ENCODE measurements at places on chromosomes 1 and 21. TPM values are rescaled to one million over a fixed set of nuclear protein-coding genes. Genes with fewer than 3 reads are reported as not detected.

GRCh38 chr1:40844887-40845878 lies 17.0 kb downstream of the CITED4 start:
- no peak overlapping the region for H3K4me3 ChIP-seq
- H3K36me3 ChIP-seq = peaks cover 4% of the 10 kb centered on the region
- H3K4me1 ChIP-seq = peaks cover 49% of the 10 kb centered on the region
- no peak for DNase-seq
- H3K27ac ChIP-seq = no peak overlapping the region
- peaks cover 5% of the 10 kb centered on the region for H3K27me3 ChIP-seq

DNA sequence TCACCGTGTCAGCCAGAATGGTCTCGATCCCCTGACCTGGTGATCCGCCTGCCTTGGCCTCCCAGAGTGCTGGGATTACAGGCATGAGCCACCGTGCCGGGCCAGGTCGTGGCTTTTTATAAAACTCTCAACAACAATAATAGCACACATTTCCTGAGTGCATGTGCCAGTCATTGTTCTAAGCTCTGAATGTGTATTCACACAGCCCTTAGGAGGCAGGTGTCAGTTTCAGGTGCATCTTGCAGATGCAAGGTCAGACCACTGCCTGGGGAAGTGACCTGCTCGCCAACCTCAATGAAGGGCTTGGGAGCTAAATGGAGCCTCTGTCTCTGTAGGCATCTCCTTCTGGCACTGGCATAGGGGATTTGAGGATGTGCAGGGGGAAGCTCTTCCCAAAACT lies 1.6 kb upstream of the LEFTY2 start:
- peaks cover 6% of the 10 kb centered on the region for H3K4me1 ChIP-seq
- no peaks in the 10 kb centered on the region for H3K36me3 ChIP-seq
- DNase-seq = no peak
- H3K4me3 ChIP-seq = no peak overlapping the region
- H3K27ac ChIP-seq = no peak overlapping the region

DNA sequence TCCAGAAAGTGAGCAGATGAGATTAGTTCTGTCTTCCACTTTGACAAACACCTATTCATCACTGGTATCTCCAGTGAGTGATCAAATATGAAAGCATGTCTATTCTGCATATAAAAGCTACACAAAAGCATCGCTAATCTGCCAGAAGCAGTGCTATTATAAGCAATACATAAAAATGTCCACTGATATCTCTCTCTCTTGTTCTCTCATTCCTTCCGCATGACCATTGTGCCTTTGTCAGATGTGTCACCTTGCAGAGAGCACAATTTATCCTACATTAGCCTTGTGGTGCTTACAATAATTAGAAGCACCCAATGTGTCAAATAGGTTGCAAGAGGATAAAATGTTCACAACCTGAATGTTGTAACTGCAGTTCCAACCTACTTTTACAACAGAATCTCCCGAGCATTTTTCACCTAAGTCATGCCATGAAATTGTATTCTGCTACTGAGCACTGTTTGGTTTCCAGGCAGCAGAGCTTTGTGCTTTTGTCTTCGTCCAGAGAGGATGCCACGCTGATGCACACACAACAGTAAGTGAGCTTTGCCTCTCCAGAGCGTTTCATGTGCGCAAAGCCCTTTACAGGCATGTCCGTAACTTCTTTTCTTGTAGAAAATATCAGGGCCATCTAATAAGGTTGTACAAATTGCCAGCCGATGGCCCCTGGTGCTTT lies 198.7 kb upstream of the PLD5 start:
- DNase-seq = no peak
- no peak overlapping the region for H3K4me3 ChIP-seq
- H3K27me3 ChIP-seq = no peaks in the 10 kb centered on the region
- no peaks in the 10 kb centered on the region for H3K36me3 ChIP-seq
- no peaks in the 10 kb centered on the region for H3K4me1 ChIP-seq
- no peak overlapping the region for H3K27ac ChIP-seq

- peaks cover 17% of the 10 kb centered on the region for H3K27me3 ChIP-seq
- H3K4me1 ChIP-seq = peaks cover 69% of the 10 kb centered on the region
- no peak for DNase-seq
- peak overlapping the region; percentile 96 for H3K4me3 ChIP-seq
These were observed 352 bp downstream of the MEX3A start for GRCh38 chr1:156081917-156082308.

- H3K36me3 ChIP-seq = peaks cover 6% of the 10 kb centered on the region
- H3K4me1 ChIP-seq = peaks cover 4% of the 10 kb centered on the region
- no peak overlapping the region for H3K27ac ChIP-seq
- H3K27me3 ChIP-seq = peaks cover 3% of the 10 kb centered on the region
- no peak overlapping the region for H3K4me3 ChIP-seq
These were observed 8.3 kb downstream of the HMGCL start for GRCh38 chr1:23816906-23817305.

GRCh38 chr21:46388206-46388880 lies 64.4 kb downstream of the PCNT start:
- peaks cover 43% of the 10 kb centered on the region for H3K36me3 ChIP-seq
- no peak overlapping the region for H3K27ac ChIP-seq
- no peaks in the 10 kb centered on the region for H3K4me1 ChIP-seq
- no peak for DNase-seq
- peaks cover 7% of the 10 kb centered on the region for H3K27me3 ChIP-seq
- H3K4me3 ChIP-seq = no peak overlapping the region

DNA sequence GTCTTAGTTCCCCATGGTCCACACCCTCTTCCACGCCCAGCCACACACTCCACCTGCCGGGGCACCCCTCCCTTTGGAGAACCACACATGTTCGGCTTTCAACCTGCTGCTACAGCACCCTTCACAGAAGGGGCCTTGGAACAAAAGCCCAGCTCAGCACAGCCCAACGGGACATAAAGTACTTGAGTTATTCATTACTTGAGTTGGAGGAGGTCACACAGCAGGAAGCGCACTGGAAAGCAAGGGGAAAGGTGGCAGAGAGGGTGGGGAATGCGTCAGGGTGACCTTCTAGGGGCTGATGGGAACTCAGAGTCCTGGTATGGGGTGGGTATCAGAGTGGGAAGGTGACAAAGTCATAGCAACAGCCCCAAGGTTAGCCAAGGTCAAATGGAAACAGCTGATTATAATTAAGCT lies 3.0 kb upstream of the ATP1B1 start:
- H3K4me1 ChIP-seq = peaks cover 8% of the 10 kb centered on the region
- no peak overlapping the region for H3K27ac ChIP-seq
- H3K36me3 ChIP-seq = peaks cover 3% of the 10 kb centered on the region
- H3K4me3 ChIP-seq = no peak overlapping the region
- no peak for DNase-seq

DNA sequence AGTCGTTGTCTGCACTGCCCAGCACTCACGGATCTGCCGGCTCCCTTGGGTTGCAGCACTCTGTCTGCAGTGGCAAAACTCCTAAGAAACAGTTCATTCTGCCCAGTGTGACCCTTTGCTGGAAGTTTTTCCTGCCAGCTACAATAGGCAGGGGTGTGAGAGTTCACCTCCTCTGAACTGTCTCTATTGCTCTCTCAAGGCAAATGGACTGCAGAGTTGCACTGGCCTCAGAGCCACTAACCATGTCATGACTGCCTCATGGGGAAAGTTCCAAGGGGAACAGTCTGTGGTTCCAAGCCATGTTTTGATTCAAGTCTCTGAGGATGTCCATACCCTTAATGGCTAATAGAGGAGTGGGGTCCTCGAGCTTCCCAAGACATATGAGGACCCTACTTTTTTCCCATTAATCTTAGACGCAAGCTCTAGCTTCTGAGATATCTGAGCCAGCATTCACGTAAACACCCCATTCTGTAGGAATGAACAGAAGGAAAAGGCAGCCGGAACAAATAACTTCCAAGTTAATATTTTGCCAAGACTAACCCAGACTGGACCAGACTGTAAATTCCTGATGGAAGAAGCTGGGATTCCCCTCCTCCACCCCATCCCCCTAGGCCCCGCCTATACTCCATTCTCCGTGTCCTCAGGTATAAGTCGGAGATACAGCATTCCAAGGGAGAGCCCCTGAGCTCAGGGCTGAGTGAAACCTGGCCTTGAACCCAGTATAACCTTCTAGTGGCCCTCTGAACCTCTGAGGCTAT lies 93.8 kb upstream of the AKT3 start:
- no peak overlapping the region for H3K4me3 ChIP-seq
- no peaks in the 10 kb centered on the region for H3K36me3 ChIP-seq
- DNase-seq = no peak
- peaks cover 5% of the 10 kb centered on the region for H3K4me1 ChIP-seq

DNA sequence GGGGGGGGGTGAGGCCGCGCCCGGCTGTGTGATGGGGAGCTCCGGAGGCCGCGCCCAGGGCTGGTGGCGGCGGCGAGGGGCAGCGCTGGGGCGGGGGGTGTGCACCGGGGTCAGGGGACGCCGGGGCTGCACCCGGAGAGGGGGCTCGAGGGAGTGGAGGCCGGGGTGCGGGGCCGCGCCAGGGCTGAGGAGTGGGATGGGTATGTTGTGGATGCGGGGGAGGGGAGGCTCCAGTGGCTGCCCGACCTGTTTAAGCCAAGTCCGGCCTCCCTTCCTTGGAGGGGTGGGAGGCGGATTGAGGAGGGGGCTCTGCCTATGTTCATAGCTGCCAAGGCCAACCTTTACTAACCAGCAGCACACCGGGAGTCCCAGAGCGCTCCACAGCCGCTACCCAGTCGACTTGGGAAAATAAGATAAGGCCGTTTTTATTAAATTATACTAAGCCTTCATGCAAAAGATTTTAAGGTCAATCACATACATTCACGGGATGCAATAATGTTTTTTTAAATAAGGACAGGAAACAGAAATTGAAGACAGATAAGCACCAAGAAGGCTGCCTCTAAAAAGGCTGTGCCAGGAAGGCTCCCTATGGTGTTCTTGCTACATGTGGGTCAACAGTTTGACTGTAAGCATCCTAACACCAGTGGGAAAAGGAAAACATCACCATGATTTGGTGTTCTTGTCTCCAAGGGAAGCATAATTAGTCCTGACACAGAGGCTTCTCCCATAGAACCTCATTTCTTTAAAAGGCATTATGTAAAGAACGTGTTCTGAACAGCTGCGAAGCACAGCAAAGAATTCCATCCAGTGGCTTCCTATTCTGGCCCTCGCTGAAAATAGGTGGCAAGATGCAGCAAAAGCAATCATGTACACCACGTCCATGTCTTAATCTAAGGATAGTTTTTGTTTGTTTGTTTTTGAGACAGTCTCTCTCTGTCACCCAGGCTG lies 626 bp upstream of the HLCS start:
- H3K27ac ChIP-seq = peak overlapping the region; percentile 67
- peaks cover 6% of the 10 kb centered on the region for H3K27me3 ChIP-seq
- peak overlapping the region; percentile 85 for H3K4me3 ChIP-seq
- DNase-seq = peak; percentile 65

DNA sequence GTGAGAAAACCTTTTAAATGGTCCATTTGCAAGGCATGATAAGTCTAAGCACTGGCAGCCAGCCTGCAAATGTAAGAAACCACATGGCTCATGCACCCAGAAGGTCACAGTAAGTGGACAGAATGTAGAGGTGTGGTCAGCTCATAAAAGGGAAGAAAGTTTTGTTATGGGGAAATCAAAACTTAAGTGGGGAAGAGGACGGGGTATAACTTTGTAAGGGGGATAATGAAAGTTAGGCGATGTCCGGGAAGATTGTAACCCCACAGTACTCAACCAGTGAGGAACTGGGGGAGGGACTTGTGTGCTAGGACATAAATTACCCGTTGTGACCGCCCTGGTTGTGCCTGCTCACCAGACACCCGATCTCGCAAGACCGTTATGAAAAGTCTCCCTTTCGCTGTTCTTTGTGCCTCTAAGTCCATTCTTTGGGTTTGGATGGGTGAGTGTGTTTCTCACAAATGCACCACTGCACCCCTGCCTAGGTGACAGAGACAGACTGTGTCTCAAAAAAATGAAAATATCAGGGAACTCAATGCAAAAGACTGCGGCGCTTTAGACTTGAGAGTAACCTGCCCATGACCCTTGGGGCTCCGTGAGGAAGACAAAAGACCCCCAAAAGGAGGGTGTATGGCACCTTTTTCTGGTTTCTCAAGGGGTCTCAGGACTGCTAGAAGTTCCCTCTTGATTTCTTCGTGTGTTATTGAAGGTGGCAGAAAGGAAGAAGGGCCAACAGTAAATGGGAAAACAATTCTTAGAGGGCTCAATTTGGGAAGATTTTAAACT lies 28.6 kb upstream of the ZNF496 start:
- H3K4me1 ChIP-seq = no peaks in the 10 kb centered on the region
- H3K4me3 ChIP-seq = no peak overlapping the region
- H3K27ac ChIP-seq = no peak overlapping the region
- peaks cover 4% of the 10 kb centered on the region for H3K36me3 ChIP-seq
- DNase-seq = no peak

Gene ESRRG
- 3.8 TPM for total RNA-seq

Gene RPS27
- 2,665 TPM for total RNA-seq

Gene ENAH
- 82.9 TPM for total RNA-seq

Gene TMEM240
- 6.6 TPM for total RNA-seq

Gene G0S2
- not detected for total RNA-seq

Gene RTCA
- 46.3 TPM for total RNA-seq

Gene LDLRAD2
- 1.3 TPM for total RNA-seq

Gene BLZF1
- total RNA-seq = 15.2 TPM

Gene KCNC4
- total RNA-seq = 37.4 TPM

All from endothelial cell (in vitro differentiated cells).